ENCODE measurements at places on chromosomes 2 and 18.

GRCh38 chr18:78957140-78957539 is 22.5 kb upstream of the SALL3 start:
- DNase-seq = no peak

- DNase-seq = no peak
Measured at GRCh38 chr18:25072205-25072604, 279.8 kb downstream of the ZNF521 start.

DNA sequence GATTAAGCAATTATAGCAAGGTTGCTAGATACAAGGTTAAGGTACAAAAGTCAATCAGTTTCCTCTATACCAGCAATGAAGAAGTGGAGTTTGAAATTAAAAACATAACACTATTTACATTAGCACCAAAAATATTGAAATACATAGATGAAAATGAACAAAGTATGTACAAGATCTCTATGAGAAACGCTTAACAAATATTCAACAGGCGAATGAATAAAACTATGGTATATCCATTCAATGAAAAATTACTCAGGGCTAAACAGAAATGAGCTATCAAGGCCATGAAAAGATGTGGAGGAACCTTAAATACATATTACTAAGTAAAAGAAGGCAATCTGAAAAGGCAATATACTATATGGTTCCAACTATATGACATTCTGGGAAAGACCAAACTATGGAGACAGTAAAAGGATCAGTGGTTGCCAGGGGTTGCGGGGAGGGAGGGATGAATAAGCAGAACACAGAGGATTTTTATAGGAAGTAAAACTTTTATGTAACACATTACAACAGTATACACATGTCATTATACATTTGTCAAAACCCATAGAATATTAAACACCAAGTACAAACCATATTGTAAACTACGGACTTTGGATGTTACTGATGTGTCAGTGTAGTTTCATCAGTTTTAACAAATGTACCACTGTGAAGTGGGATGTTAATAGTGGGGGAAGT is 62.1 kb downstream of the RMDN2 start:
- DNase-seq = no peak

DNA sequence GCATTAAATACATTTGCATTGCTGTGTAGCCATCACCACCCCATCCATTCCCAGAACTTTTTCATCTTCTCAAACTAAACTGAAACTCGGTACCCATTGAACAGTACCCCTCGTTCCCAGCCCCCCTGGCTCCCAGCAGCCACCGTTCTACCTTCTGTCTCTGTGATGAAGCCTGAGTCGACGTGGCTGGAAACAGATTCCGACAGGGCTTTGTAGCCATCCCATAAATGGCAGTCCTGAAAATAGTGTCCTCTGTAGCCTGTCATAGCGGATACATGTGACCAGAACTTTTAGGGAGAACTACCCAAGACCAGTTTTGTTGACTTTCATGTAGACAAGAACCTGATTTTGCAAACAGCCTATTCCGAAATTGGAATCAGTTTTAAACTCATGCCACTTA is 59.1 kb downstream of the TSHZ1 start:
- no peak for DNase-seq

GRCh38 chr2:224520064-224520463 is 65.1 kb downstream of the CUL3 start:
- no peak for DNase-seq

DNA sequence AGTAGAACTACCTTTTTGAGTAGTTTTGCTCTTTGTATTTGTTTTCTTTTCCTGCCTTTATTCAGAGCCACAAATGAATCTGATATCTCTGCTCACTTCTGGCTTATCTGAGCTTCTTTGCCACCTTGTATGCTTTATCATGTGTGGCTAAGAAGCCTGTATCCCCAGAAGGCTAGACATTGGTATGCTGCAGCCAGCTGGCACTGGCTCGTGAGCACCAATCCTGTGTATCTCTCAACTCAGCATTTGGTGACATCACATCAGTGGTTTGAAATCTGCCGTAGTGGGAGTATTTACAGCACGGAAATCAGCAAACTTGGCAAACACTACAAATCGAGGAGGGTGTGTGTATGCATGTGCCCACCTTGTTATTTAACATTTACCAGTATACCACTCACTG is 183.7 kb upstream of the LHCGR start:
- no peak for DNase-seq

- DNase-seq = no peak
Measured at GRCh38 chr2:128327180-128327964, 8.7 kb upstream of the HS6ST1 start.

- DNase-seq = no peak
Measured at GRCh38 chr18:56795381-56795780, 144.2 kb downstream of the WDR7 start.

GRCh38 chr2:216866515-216867095 is 6.7 kb upstream of the TNP1 start:
- DNase-seq = no peak

GRCh38 chr2:99819766-99820165 is 322.6 kb downstream of the AFF3 start:
- no peak for DNase-seq

- no peak for DNase-seq
Measured at GRCh38 chr2:32841931-32842898, 104.5 kb upstream of the LTBP1 start.

GRCh38 chr2:74179063-74179865 is 585 bp upstream of the MOB1A start:
- DNase-seq = no peak

GRCh38 chr2:107267086-107267485 is 381.1 kb upstream of the ST6GAL2 start:
- DNase-seq = no peak

- no peak for DNase-seq
Measured at GRCh38 chr2:68126561-68126960, 31.1 kb upstream of the PNO1 start.

DNA sequence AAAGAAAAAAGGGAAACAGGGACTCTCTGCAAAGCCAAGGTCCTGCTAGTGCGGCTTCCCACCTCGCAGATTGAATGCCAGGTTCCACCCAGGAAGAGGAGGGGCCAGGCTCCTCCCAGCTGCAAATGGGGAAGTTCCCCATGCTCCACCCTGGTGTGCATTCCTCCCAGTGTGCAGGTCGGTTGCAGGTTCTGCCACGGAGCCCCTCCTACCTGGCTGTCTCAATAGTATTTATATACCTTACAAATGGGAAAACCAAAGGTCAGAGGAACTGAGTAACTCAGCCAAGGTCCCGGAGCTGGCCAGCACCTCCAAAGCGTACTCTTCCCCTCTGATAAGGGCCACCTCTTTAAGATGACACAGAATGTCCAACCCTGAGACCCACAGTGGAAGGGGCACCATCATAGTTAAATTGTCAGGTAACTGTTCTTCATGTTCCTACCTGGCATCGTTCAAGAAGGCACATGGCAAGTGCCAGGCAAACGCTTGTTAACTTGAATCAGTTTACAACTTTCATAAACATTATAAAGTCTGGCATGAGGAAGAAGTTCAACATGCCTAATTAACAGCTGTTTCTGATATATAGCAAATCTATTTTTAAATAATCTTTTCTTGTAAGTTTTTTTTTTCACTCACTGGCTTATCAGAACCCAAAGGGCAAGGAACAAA is 35.5 kb downstream of the POU3F3 start:
- no peak for DNase-seq
